Activated CD8-positive, alpha-beta memory T cell treated with anti-CD3 and anti-CD28 coated beads for 1 hour (primary cell): ENCODE measurements at places on chromosomes 13 and 19.

GRCh38 chr13:71979616-71980015, 112.6 kb upstream of the DACH1 start:
- DNase-seq: no peak

- no peak for DNase-seq
These were observed 19.4 kb upstream of the MBNL2 start for GRCh38 chr13:97202761-97203160.

- no peak for DNase-seq
These were observed 256.9 kb downstream of the TEX29 start for GRCh38 chr13:111577208-111577828.

DNA sequence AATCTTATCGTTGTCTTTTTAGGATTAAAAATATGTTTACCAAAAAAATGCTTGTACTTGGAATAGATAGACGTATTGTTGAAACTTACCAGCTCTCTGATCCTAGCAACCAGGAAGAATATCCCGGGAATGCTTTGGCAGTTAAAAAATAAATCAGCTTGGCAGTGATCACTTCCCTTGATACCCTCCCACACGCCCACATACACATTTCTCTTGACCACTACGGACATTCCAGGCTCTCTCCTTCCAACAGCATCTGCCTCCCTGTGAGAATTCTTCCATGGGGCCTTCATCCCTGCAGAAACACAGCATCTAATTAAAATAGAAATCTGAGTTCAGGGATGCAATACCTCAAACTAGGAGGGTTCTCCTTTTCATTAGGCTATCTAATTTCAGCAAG, 57.9 kb downstream of the THSD1 start:
- no peak for DNase-seq

DNA sequence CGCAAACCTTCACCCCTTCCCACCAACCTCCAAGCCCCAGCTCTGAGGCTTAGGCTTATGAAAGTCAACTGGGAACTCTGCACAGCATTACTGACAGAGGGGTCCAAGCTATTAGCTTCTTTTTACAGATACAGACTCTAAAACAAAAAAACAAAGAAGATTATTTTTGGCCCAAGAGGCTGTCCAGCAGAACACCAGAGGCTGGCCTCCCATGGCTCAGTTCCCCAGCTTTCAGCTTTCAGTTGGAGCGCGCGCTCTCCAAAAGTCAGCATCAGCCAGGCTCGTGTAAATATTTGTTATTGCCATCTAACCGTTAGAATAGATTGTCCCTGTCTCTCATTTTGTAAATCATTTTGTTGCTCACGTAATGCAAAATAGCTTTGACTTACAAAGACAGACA, 58.4 kb downstream of the ZIC5 start:
- no peak for DNase-seq
